Stimulated activated CD8-positive, alpha-beta memory T cell treated with anti-CD3 and anti-CD28 coated beads, Interleukin-4, amount 100 ng/mL, for 1 hour (primary cell): ENCODE measurements at places on chromosomes 3 and 15.

DNA sequence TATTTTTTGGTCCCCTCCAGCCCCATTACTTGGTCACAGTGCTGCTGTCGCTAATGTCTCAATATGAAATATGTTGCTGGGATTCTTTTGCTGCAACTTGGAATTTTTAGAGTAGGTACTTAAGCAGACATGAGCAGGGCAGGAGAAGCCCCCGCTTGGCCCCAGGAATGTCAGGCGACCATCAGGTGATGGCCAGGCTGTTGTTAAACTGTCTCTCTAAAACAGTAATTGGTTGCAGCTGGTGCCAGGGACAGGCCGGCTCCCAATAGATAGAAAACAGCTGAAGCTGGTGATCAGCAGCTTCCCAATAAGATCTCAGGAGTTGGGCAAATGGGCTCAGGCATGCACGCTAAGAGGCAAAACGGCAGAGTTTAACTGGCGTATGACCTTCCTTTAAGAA, 329.9 kb upstream of the TBL1XR1 start:
- DNase-seq = no peak

DNA sequence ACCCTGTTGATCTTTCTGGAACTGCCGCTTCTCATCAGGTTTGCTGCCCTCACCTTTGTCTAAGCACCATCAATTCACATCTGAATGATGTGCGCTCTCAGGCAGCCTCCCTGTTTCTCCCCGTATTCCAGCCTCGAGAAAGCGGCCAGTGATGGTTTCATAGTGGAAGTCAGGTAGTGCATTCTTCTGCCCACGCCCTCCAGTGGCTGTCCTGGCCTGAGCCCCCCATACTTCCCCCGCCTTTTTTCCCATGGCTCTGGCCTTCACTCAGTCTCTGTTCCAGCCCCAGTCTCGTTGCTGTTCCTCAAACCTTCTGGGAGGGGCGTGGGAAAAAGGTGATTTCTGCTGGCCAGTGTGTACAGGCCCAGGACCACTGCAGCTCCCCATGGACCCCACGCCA, 101.3 kb downstream of the ASB7 start:
- no peak for DNase-seq

DNA sequence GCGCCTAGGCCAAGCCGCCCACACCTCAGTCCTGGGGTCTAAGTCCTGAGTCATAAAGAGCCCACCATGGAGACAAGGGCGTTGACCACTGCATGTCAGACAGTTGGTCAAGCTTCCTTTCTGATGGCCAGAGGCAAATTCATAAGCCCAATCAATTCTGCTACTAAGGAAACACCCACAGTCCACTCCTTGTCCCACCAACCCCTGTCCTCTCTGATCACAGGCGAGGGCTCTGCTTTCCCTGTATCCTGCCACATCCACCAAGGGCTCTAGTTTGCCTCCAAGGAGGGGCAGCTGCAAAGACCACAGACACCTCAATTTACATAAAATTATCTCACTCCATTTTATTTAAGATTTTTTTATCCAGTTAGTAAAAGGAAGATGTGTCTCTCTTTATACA, 25.3 kb downstream of the CHAC1 start:
- DNase-seq = no peak

DNA sequence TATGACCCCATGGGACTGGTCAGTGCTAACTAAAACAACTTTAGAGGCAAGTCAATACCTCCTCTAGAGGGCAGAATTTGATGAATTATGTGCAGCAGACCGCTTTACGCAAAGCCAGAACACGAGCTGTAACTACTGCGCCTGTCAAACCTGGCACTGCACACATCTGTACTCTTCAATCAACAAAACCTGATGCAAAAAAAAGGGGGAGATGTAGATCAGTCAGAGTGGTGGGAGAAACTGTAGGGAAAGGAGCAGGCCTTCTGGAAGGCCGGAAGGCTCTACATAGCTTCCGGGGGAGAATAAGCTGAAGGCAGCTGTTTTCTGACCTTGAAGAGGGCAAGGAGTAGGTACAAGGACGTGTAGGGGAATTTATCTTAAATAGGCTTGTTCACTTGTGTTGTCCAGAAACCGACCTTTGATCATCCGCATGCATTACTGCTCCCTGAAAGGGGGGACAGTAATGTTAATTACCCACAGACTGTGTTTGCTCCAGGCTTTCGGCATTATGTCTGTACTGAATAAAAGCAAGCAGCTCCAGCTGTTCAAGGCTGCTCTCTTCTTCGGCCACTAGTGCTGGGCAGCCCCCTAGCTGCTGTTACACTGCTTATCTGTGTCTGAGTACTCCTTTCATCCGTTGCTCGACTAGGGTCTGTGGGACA, 41.0 kb downstream of the GPR160 start:
- DNase-seq = no peak
